ENCODE measurements at places on chromosomes 1 and 21.

DNA sequence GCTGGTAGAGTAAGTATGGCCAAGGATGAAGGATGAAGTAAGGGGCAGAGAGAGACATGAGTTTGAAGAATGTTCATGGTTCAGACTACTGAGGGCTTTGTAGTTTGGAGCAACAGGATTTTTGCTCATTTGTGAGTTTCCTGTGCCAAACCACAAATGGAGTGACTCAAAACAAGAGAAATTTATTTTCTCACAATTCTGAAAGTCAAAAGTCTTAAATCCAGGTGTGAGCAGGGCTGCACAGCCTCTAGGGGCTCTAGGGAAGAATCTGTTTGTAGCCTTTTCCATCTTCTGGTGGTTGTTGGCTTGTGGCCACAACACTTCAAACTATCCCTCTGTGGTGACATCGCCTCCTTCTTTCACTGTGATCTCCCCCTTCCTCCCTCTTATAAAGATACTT lies 58.9 kb downstream of the RHOU start:
- no peak for DNase-seq

- no peak for DNase-seq
Observed at GRCh38 chr1:60697204-60697994, 385.0 kb upstream of the NFIA start.

- DNase-seq: no peak
Observed at GRCh38 chr1:233032916-233033315, 82.5 kb downstream of the NTPCR start.

- no peak for DNase-seq
Observed at GRCh38 chr21:28099001-28099705, 893.5 kb downstream of the LTN1 start.

DNA sequence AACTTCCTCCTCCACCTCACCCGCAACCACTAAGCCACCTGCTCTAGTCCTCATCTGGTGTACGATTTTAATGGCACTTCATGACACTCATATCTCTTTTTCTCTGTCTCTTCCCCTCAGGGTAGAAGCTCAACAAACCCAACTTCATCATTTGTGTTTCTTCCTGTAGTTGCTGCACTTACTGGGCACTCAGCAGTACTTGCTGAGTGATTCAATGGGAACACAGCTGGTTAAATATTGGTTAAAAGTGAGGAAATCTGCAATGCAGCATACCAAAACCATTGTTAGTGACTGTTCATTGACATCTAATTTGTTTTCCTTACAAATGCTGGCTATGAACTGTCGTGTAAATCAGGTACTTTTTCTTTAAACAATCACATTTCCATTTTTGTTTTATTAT lies 541.1 kb upstream of the PRMT6 start:
- DNase-seq: no peak

DNA sequence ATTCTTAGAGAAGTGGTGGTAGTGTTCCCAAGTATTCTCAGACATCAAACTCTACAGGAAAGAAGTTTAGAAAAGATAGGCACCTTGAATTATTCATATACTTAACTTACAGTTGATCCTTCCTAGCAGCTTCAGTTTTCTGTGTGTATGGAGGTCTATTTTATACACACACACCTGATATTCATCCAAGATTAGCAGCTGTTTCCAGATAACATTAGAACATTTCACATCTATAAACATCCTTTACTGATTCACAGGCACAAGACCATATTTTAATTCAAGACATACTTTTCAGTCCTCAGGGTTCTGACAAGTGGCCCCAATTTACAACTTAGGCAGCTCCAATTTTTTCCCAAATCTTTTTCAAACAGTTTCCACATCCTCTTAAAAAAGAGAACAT lies 287.8 kb upstream of the USP25 start:
- no peak for DNase-seq

GRCh38 chr1:239337799-239338430 lies 48.5 kb upstream of the CHRM3 start:
- no peak for DNase-seq

DNA sequence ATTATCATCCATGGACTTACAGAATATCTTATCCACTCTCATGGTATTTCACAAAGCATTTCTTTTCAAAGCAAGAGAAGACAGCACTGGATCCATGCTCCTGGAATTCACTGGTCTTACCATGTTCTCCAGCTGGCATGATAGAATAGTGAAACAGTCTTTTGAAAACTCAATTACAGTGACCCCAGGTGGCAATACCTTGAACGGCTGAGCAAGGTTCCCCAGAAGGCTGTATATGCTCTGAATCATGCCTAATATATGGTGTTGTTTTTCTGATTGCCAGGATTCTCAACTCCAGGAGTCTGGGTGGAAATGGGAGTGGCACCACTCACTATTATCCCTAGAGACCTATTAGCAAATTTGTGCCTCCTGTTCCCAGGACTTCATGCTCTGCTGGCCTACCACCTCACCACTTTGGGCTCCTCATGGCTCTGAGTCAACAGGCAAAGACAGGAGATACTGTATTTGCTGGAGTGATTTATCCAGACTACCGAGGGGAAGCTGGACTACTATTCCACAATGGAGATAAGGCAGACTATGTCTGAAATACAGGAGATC lies 87.6 kb downstream of the CATSPERE start:
- no peak for DNase-seq

DNA sequence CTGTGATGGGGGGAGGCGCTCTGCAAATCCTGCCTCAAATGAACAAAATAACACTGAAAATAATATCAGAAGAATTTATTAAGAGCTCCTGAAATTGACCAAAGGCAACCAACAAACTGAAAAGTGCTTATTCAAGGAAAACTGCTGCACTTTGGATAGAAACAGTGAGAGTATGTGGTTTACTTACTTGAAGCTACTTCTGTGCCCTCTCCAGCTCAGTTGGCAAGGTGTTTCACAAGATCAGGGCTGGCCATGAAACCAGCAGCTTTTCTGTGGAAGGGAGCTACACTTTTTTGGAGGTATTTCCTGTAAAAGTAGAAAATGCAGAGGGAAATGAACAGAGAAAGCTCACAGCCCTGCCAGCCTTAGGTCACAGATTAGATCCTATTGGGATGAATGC lies 310.0 kb upstream of the SPAG17 start:
- no peak for DNase-seq

DNA sequence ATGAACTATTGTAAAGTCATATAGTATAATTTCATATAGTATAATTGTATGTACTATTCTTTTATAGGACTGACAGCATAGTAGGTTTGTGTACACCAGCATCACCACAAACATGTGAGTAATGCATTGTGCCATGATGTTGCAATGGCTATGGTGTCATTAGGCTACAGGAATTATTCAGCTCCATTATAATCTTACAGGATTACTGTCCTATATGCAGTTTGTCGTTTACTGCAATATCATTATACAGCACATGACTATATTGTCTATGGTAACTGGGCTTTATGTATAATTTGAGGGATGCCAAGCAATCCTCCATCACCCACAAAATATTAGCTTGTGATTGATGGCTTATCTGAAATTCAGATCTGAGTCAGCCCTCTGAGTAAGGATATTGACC lies 54.2 kb upstream of the PBX1 start:
- no peak for DNase-seq

DNA sequence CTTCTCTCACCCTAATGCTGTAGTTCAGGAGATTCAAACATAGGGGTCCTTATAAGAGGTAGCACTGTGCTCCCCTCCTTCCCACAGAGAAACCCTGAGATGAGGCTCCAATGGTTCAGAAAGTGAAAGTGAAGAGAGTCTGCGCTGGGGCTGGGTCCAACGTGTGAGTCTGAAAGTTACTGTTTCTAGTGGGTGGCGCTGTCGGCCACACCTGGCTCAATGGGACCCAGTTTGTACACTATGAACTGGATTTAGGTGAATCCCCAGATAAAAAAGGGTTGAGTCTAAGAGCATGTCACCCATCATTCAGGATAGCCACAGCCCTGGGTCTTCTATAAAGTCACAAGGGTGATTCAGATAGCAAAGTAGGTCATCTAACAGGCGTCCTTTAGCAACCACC lies 2.8 kb downstream of the SMCP start:
- DNase-seq: no peak

GRCh38 chr1:87812871-87813577 lies 484.3 kb downstream of the LMO4 start:
- DNase-seq: no peak

DNA sequence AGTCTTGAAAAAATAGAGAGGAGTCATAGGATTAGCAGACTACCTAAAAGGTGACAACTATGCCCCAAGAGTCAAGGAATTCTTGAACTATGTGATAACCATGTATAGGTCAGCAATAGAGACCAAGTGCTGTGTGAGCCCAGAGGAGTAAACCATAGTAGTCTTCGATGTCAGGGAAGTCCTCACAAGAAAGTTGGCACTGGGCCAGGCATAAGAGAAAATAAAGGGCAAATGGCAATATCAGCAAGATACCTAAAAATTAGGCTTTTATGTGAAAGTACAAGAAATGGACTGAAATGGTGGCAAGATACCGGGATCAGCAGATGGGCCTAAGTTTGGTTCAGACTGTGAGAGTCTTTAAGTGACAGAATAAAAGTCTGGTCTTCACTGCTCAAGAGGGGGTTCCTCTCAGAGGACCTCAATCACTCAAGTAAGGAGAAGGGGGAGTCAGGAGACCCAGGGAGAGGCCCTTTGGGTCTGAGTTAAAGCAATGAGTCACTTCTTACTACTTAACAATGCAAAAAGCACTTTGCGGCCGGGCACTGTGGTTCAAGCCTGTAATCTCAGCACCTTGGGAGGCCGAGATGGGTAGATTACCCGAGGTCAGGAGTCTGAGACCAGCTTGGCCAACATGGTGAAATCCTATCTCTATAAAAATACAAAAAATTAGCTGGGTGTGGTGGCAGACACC lies 95.0 kb downstream of the TEX35 start:
- DNase-seq: no peak

GRCh38 chr1:209256766-209257350 lies 326.7 kb upstream of the CAMK1G start:
- no peak for DNase-seq

GRCh38 chr1:160748878-160749269 lies 9.8 kb downstream of the SLAMF7 start:
- DNase-seq: no peak
